ENCODE measurements at places on chromosomes 7 and 10.

- no peak for DNase-seq
Observed at GRCh38 chr10:36278176-36278575, 636.1 kb upstream of the FZD8 start.

DNA sequence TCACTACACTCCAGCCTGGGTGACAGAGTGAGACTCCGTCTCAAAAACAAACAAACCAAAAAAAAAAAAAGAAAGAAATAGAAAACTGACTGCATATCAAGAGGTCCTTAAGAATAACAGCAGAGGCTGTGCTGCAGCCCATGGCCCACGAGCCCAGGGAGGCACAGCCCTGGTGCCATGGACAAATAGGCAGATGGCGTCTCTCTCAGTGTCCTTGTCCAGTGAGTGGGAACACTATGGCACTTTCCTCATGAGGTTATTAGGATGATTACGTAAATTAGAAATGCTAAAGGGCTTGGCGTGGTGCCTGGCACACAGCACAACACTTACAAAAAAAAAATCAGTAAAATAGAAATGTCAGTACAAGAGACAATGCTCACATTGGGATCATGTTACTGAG lies 33.4 kb upstream of the PFKP start:
- no peak for DNase-seq

- DNase-seq, result no peak
Observed at GRCh38 chr10:5876181-5876768, 13.4 kb downstream of the ANKRD16 start.

DNA sequence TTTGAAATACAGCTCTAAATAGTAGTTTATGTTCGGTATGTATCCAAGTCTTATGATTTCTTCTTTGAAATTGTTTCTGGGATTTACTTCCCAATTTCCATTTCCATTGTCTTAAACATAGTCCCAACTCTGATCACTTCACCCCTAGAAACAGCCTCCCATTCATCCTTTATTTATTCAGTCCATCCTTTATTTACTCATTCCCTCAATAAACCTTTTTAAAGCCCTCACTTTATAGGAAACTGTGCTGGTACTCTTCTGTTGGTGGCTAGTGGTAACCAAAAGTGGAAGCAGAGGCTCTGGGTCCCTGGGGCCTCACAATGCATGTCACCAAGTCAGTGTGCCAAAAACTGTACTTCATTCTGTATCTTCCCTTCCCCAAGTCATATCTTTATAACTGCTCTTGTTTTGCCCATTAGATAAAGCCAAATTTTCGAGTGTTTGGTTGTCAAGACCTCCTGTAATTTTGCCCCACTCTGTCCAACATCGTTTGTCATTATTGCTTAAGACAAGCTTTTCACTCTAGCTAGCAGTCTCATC lies 3.9 kb upstream of the EPC1 start:
- no peak for DNase-seq

- no peak for DNase-seq
Observed at GRCh38 chr7:49037346-49038210, 113.2 kb downstream of the CDC14C start.

DNA sequence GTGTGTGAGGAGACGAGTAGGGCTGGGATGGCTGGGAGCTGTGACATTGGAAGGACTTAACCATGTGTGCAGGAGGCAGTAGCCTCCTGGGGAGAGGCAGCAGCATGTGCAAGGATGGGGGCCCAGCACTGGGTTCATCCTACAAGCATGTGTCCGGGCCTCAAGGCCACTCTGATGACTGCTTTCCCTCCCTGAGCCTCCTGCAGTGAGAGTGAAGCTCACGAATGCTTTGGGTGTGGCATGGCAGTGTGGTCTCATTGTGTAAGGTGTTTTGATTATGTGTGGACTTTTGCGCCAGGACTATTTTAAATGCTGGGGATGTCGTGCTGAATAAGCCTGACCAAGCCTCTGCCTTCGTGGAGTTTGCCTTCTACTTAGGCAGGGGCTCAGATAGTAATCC lies 122.0 kb upstream of the INSYN2A start:
- no peak for DNase-seq

DNA sequence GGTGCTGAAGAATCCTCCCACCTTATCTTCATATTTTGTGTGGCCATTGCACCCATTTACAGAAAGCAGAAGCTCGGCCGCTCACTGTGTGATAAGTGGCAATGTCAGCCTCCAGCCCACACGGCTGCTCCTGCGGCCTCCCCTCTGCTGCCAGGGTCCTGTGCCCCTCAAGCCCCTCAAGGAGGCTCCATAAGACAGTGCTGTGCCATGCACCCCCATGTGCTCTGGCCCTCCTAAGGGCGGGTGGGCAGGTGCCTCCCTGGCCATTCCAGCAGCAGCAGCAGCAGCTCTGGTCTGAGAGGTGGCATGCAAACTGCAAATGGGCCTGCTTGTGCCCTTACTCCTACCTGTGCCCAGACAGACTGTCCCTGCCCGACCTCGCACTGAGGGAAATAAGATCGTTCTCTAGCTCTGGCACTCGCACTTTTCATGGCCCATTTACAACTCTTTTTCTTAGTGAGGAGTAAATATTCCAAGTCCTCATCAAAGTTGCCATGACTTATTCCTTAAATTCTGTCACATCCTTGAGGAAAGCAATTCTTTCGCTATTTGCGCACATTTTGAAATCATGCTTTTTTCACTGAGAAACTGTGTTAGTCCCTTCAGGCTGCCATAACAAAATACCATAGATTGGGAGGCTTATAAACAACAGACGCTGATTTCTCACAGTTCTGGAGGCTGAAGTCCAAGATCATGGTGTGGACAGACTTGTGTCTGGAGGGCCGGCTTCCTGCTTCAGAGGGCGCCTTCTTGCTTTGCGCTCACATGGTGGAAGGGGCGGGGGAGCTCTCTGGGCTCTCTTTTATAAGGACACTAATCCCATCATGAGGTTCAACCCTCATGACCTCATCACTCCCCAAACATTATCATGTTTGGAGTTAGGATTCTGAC lies 187.8 kb downstream of the COBL start:
- no peak for DNase-seq

GRCh38 chr10:85851934-85852333 lies 514.7 kb downstream of the GRID1 start:
- DNase-seq, result no peak

DNA sequence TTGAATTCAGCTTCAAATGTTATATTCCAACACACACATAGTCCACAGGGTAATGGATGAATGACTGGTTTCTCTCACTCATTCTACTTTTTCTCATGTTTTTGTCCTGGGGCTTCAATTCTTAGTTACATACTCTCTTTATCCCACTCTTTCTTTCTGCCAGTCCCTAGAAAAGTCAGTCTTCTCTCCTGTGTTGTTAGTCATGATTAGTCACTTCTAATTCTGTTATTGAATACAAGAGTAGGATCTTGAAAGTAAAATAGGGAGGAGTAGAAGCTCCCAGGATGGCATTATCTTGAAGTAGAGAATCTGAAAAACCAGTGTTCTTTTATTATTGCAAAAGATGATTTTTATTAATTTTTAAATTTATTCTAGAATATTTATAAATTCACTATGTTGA lies 45.5 kb upstream of the CALCR start:
- no peak for DNase-seq

DNA sequence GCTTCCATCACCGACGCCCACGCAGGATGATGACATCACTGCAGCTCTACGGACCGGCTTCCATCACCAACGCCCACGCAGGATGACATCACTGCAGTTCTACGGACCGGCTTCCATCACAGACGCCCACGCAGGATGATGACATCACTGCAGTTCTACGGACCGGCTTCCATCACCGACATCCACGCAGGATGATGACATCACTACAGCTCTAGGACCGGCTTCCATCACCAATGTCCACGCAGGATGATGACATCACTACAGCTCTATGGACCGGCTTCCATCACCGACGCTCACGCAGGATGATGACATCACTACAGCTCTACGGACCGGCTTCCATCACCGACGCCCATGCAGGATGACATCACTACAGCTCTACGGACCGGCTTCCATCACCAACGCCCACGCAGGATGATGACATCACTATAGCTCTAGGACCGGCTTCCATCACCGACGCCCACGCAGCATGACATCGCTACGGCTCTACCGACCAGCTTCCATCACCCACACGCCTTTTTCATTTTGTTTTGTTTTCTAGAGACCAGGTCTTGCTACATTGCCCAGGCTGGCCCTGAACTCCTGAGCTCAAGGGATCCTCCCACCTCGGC lies 29.5 kb downstream of the GPER1 start:
- peak; percentile 35 for DNase-seq

- no peak for DNase-seq
Observed at GRCh38 chr10:79057481-79058275, 11.1 kb upstream of the ZMIZ1 start.

- DNase-seq, result no peak
Observed at GRCh38 chr10:119210633-119211032, 3.3 kb downstream of the GRK5 start.

DNA sequence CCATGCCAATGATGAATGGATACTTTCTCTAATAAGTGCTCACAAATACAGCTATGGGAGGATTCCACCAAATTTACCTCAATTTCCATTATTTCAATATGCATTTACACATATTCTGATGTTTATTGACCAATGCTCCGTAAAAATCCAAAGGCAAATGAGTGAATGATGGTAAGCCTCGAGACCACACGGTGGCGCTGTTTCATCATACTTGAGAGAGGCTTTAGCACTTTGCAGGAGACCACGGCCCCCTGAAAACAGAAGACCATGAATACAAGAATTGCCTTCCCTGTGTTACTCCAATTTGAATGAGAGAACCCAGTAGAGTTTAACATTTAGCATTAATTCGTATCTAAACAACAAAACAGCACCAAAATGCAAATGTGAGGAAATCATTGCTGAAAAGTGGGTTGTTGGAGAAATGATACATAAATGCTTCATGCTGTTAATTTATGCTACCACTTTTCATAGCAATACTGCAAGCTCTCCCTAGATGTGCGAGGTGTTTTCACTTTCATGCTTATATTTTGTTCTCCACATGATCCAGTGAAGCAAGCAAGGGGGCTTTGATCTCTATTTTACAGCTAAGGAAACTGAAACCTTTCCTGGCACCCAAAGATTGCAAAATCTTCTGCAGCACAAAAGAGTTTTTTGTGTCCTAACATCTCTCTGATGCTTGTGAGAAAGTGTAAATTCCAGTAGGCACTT lies 35.4 kb downstream of the TRIL start:
- DNase-seq, result peak; percentile 78

DNA sequence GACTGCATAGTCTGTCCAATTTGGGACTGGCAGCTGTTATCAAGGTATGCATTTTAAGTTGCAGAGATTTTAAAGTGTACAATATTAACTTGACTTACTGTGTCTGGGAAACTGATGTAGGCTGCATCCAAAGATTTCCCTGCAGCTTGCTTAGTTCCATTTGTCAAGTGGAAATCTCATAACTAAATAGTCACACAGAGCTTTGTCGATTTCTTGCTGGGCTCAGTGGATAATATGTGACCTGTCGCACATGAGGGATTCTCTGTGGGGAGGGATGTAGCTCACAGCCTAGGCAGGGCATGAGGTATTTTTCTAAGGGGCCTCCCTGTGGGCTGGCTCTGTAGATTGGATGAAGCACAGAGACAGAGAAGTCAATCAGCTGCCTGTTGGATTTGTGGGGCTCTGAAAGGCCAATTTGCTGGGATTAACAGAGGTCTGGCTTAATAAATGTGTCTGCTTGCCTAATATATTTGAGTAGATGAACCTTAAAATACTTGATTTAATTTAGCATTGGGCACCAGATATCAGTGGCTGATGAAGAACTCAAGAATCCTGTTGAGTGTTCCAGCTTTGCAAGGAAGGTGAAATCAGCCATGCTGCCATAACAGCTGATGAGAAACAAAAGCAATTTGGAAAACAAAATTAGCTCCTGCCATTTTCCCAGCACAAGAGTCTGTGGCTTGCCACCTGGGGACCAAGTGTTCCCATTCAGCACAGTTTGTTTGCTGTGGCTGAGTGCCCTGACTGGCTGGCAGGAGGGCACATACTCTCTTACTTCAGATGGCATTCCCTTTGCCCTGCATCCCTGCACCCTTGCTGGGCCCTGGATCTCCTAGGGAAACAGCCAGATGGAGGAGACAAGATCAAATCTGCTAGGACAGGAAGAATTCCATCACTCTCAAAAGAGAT lies 598.5 kb downstream of the SORCS3 start:
- DNase-seq, result no peak

GRCh38 chr7:130951303-130951975 lies 217.4 kb upstream of the KLF14 start:
- no peak for DNase-seq

- DNase-seq, result no peak
Observed at GRCh38 chr10:101451261-101451660, 97.3 kb downstream of the BTRC start.

- DNase-seq, result no peak
Observed at GRCh38 chr7:33726582-33726981, 178.8 kb upstream of the BMPER start.

DNA sequence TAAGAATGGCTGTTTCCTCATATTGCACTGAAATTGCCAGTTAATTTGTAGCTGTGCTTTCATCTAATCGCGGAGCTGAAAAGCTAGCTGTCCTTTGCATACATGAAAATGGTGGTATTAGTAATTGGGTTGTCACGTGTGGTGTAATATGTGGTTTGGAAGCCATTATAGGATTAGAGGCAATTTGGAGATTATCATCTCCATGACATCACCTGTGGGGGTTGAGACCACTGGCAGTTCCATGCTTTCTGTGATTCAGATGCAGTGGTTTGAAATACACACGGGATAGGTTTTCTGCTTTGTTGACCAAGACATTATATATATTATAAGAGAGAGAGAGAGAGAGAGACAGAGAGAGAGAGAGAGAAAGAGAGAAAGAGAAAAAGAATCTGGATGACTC lies 180.8 kb downstream of the RAB11FIP2 start:
- no peak for DNase-seq
